Suprapubic skin (tissue), 4 donors: ENCODE measurements at places on chromosomes 11 and 22. TPM values are rescaled to one million over a fixed set of nuclear protein-coding genes. Genes with fewer than 3 reads are reported as not detected.

DNA sequence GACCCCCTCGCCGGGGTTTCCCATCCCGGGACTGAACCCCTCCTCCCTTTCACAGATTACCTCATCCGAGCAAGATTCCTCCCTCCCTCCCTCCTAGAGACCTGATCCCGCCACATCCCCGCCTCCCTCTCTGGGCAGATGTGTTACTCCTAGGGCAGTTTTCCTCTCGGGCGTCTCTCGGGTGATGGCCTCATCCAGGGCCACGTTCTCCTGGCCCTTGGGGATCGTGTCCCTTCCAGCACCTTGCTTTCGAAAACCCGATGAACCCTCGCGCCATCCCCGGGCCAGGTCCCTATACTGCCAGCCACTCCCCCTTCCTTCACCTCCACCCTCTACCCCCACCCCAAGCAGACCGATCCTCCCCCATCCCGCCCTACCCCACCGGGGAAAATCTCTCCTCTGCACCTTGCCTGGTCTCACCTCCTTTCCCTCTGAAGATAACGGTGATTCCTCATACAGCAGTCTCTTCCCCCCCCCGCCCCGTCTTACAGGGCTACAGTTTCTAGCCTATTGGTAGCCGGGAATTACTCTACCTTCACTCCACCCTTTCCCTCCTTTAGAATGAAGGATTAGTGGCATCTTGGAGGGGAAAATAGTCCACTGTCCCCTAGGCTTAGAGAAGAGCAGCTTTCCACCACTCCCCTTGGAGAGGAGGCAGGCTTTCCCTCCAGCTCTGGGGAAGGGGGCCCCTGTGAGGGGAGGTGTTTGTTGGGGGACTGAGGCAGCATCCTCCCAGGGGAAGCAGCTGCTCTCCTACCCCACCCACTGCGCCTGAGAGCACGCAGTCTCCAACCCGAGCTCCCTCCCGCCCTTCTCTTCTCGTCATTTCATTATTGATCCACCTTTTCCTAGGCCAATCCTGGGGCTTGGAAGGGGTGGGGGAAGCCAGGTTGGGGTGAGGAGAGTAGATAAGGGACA is 1.2 kb downstream of the KMT2A start:
- H3K4me1 ChIP-seq, result peaks cover 62% of the 10 kb centered on the region
- no peak for DNase-seq
- H3K4me3 ChIP-seq, result peak overlapping the region; percentile 69
- H3K36me3 ChIP-seq, result no peaks in the 10 kb centered on the region

DNA sequence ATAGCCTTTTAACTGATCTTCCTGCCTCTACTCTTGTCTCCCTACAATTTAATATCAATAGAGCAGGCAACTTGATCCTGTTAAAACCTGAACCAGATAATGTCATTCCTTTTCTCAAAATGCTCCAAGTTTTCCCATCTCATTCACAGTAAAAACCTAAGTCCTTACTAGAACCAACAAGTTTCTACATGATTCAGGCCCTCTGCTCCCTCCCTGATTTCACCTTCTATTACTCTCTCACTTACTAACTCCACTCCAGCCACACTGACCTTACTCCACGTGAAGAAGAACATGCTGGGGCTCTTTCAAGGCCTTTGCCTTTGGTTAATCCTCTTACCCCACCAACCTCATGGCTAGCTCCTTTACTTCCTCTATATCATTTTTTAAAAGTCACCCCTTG is 71.1 kb downstream of the PRCP start:
- H3K4me3 ChIP-seq, result no peak overlapping the region
- no peak for DNase-seq
- no peaks in the 10 kb centered on the region for H3K27me3 ChIP-seq
- H3K27ac ChIP-seq, result no peak overlapping the region
- peaks cover 13% of the 10 kb centered on the region for H3K36me3 ChIP-seq

DNA sequence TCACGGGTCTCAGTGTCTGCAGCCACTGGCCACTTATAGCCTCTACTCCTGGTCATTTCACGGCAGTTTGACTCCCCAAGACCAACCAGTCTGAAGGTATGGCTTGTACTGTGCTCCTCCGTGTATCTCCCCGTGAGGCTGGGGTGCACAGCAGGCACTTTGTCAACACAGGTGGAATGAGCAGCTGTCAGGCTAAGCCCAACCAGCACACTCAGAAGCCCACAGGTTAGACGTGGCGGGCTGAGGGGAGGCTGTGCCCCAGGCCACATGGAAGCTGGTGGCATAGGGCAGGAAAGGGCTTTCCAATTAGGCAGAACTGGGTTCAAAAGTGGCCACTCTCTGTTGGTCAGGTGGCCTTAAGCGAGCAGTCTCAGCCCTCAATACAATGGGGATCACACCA is 7.0 kb downstream of the TP53I11 start:
- H3K27me3 ChIP-seq, result no peaks in the 10 kb centered on the region
- DNase-seq, result no peak
- H3K27ac ChIP-seq, result no peak overlapping the region
- no peak overlapping the region for H3K4me3 ChIP-seq

GRCh38 chr22:26642465-26643417 is 14.6 kb upstream of the MIAT start:
- H3K4me3 ChIP-seq, result no peak overlapping the region
- peaks cover 14% of the 10 kb centered on the region for H3K4me1 ChIP-seq
- no peak overlapping the region for H3K27ac ChIP-seq
- H3K27me3 ChIP-seq, result peaks cover 15% of the 10 kb centered on the region
- no peaks in the 10 kb centered on the region for H3K36me3 ChIP-seq

DNA sequence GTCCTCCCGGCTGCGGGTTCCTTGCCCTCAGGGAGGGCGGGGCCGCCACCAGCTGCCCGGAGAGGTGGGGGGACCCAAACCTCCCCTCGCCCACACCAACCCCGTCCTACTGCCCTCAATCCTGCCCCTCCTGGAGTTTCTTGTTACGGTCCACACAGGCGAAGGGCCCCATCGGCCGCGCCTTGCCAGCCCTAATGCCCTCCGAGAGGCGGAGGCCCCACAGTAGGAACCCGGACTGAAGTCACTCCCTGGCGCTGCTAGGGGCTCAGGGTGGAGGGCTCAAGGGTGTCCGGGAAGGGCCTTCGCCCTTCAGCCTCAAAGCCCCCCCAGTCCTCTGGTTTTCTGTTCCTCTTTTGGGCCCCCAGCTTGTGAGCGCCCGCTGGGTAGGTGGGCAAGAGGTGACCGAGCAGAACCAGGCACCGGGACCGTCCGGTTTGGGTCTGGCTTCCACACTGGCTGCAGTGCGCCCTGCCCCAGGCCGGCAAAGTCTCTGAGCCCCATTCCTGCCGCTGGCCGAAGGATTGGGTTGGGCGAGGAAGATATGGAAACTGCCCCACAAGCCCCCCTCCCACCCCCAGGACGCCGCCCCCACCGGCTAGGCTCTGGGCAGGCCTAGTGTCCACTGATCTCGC is 24.5 kb downstream of the DUSP8 start:
- H3K4me1 ChIP-seq, result peaks cover 30% of the 10 kb centered on the region
- DNase-seq, result no peak
- H3K27me3 ChIP-seq, result peaks cover 47% of the 10 kb centered on the region
- H3K27ac ChIP-seq, result no peak overlapping the region
- no peaks in the 10 kb centered on the region for H3K36me3 ChIP-seq
- peak overlapping the region; percentile 39 for H3K4me3 ChIP-seq

GRCh38 chr11:86145439-86146156 is 76.7 kb upstream of the PICALM start:
- peaks cover 4% of the 10 kb centered on the region for H3K4me1 ChIP-seq
- no peak overlapping the region for H3K4me3 ChIP-seq
- no peak overlapping the region for H3K27ac ChIP-seq

DNA sequence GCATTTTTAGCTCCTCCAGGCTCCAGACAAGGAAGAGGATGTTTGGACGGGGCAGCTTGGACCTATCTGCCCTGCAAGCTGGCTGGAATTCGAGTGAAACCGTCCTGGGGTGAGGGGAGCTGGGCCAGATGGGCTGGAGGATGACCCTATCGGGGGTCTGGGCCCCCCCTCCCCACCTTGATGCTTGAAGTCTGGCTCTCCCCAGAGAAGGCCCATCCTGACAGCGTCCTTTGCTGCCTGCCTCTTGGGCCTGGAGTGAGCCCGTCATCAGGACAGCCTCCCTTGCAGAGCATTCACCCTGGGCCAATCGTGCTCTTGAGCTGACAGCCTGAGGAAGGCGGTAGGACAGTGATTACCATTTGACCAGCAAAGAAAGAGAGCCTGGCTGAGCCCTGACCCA is 5.3 kb upstream of the PDGFB start:
- DNase-seq, result no peak
- H3K4me3 ChIP-seq, result no peak overlapping the region
- peaks cover 40% of the 10 kb centered on the region for H3K4me1 ChIP-seq
- H3K27ac ChIP-seq, result no peak overlapping the region
- H3K27me3 ChIP-seq, result no peaks in the 10 kb centered on the region
- H3K36me3 ChIP-seq, result no peaks in the 10 kb centered on the region

- DNase-seq, result no peak
- H3K36me3 ChIP-seq, result no peaks in the 10 kb centered on the region
- no peak overlapping the region for H3K4me3 ChIP-seq
- H3K27ac ChIP-seq, result no peak overlapping the region
Observed at GRCh38 chr11:32033067-32033466, 57.8 kb upstream of the RCN1 start.

DNA sequence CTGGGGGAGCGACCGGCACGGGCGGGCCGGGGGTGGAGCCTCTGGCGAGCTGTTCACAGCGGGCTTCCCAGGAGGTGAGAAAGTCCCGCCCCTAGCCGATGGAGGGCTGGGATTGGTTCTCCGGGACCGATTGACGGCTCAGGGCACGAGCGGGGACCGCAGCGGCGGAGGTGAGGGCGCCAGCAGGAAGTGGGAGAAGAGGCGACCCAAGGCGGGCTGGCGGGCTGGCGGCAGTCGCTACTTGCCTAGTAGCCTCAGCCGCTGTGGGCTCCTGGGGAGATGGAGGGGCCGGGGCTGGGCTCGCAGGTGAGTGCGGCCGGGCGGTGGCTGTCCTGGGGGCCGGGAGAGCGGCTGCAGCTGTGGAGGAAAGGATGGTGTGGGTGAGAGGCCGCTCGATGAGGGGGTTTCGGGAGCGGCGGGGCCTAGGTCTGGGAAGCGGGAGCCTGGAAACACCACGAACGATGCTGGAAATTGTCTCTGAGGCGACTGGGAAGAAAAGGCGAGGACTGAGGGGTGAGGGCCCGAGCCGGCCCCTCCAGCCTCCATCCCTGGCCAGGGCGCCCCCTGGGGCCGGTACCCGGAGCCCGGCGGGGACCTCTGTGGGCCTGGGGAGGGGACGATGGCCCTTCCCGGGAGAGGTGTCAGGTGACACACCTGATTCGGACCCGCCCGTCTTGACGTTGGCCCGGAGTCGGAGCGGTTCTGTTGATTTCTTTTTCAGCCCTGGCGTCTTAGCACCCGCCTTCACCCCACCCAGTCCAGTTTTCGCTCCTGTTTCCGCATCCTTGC is at the start of gene ZDHHC13:
Gene ZDHHC13 (plus strand): TSS at position 198 of the 789 bp plus-strand sequence. CDS start 82 bp downstream, at position 280.
- H3K4me3 ChIP-seq, result peak within 1 kb of the TSS; percentile 85
- no peaks in the 10 kb centered on the region for H3K27me3 ChIP-seq
- DNase-seq, result peak; percentile 95
- H3K27ac ChIP-seq, result peak within 1 kb of the TSS; percentile 76

- H3K4me3 ChIP-seq, result no peak overlapping the region
- peaks cover under 1% of the 10 kb centered on the region for H3K4me1 ChIP-seq
- H3K27ac ChIP-seq, result no peak overlapping the region
- H3K36me3 ChIP-seq, result peaks cover 52% of the 10 kb centered on the region
Observed at GRCh38 chr11:47225552-47226400, 11.0 kb downstream of the DDB2 start.

- no peak for DNase-seq
- no peaks in the 10 kb centered on the region for H3K36me3 ChIP-seq
- no peak overlapping the region for H3K4me3 ChIP-seq
- H3K4me1 ChIP-seq, result no peaks in the 10 kb centered on the region
Observed at GRCh38 chr11:55357560-55358184, 10.1 kb upstream of the OR4A15 start.

DNA sequence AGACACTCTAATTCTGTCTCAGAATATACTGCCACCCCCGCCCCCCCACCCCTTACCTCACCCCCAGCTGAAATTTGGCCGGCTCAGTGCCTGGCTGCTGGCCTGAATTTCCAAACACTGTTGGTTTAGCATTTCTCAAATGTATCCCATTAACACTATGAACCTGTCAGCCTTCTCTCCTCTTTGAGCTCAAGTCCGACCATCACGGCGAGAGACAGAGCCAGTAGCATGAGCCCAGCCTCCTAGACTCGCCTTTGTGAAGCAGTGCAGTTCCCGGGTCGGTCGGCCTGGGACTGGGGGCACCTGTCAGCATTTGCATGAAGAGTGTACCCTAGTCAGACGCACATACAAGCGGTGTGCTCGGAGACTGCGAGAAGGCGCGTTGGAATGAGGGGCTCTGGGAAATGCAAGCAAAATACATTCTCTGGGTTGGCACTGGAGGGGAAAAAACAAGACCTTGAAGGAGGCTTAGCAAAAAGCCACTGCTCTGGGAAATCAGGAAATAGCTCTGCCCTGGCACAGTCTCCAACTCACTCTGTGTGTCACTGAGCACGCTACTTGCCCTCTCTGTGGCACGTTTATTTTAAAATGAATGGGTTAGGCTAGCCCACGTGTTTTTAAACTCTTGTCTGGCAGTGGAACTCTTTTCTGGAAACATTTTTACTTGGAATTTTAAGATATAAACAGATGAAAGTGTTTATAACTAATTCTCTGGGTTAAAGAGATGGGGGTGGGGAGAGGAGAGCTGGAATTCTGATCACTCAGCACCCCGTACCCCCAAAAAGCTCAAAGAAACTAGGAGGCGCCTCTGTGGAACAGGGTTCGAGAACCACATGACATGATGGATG is 108.3 kb downstream of the TIMP3 start:
- H3K27ac ChIP-seq, result no peak overlapping the region
- DNase-seq, result no peak
- peaks cover 5% of the 10 kb centered on the region for H3K4me1 ChIP-seq

DNA sequence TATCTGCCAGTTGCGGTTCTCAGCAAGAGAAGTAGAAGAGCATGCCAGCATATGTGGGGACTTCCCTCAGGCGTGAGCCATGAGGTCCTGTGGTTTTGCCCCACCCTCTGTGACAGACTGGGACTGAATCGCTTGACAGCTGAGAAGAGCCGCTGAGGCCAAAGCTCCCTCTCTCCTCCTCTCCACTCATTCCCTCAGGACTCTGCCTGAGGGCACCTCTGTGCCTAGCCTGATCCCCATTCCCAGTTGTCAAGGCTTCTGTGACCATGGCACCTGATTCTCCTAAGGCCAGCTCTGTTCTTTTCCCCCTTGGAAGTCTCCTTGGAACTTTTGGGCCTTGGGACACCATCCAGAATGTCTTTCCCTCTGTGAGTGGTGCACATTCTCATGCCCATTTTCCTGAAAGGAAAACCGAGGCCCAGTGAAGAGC is 27.0 kb downstream of the ART5 start:
- no peak overlapping the region for H3K4me3 ChIP-seq
- H3K27ac ChIP-seq, result no peak overlapping the region
- peaks cover 19% of the 10 kb centered on the region for H3K4me1 ChIP-seq
- DNase-seq, result peak; percentile 64

The BBOX1 gene
- total RNA-seq, result 43.2 TPM

The GAB4 gene
- total RNA-seq, result 0.21 TPM

The VSIG10L2 gene
- total RNA-seq, result 8.7 TPM

The CYB5R2 gene
- 30.7 TPM for total RNA-seq
